ENCODE measurements at places on chromosomes 1 and 21.

DNA sequence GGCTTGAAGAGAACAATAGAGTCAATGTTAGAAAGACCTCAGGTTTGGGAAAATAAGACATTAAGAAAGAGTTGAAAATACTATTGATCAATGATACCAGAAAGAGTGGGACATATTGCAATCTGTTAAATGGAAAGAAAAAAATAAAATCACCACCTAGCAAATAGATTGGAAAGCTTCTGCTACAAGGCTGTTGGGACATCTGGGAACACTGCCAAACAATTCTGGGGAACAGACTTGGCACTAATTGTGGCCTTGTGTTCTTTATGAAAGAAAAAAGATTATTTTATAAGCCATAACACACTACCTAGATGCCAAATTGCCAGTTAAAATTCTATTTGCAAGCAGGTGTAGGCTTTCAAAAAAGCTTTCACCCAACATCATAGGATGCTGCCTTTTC lies 137.8 kb downstream of the TSEN15 start:
- DNase-seq = no peak

DNA sequence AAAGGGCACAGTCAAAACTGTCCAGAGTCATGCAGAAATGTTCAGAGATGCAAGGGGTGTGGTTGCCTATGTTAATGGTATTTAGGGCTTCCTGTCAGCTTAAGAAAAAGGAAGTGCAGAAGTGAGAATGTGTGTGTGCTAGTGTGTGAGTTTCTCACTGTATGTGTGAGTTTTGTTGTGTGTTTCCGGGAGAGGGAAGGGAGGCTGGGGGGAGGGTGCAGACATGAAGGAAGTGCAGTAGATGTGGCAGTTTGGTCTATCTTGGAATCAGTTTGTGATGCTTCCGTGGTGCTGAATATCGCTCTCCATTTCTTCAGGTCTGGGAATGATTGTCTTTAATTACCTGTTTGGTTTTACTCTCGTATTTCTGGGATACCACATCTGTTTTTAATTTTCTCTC lies 16.5 kb upstream of the ATP6V1G3 start:
- peak; percentile 29 for DNase-seq

DNA sequence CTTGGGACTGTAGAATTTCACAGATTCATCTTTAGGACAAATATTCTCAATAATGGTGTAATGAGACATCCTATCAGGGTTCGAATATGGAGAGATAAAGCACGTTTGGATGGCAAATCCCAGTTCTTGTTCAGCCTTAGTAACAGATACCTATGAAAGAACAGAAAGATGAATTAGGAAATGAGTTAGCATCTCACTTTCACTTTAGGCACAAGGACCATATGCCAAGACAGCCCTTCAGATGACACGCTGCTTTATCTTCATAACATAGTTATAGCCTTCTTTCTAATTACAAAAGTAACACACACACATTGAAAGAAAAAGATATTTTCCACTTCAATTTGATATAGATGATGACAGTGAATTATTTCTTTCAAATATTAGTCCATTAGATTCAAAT lies 173.6 kb downstream of the TGFBR3 start:
- DNase-seq = no peak

DNA sequence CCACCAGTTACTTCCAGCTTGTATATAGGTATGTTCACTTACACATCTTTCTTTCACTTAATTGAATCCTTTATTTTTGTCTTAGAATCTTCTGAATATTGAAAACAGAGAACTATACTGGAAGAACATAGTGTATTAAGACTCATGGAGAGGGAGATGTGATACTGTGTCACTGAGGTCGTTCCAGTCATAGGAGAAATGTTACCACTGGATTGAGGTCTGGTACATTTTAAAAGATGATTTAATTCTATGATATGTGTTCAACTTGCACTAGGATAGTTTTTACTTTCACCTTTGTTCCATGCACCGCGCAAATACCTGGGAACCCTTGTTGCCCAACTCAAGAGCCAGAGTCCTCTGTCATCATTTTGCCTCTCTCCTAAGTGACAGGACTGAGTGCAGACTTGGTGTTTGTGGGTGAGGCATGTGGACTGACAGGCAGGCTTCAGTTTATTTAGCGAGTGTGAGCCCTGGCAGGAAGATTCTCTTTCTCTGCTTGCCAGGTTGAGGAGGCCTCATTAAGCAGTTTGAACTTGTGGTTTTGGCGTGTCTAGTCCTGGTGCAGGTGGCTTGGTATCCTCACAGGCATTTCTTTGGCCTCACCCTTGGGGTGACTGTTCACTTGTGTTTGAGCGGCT lies 63.7 kb downstream of the DYRK1A start:
- DNase-seq = no peak

DNA sequence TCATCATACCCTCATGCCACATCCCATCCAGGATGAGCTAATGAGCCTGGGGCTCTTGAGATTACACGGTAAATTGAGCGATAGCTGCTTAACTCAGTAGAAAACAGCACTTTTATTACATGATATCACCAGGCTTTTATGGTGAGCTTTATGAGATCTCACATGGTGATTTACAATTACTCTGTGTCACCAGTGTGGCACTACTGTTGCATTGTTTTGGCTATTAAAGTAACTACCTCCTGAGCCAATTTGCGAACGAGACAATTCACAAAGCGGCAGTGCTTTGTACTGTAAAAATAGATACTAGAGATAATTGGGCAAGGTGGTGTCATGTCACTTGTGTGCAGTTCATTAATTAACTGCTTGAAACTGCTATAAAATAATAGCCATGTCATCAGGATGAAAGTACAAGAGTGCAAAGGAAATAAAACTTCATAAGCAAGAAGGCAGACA lies 767.7 kb upstream of the ADGRL2 start:
- no peak for DNase-seq

- DNase-seq = no peak
Observed at GRCh38 chr1:204224655-204225054, 10.9 kb upstream of the GOLT1A start.

DNA sequence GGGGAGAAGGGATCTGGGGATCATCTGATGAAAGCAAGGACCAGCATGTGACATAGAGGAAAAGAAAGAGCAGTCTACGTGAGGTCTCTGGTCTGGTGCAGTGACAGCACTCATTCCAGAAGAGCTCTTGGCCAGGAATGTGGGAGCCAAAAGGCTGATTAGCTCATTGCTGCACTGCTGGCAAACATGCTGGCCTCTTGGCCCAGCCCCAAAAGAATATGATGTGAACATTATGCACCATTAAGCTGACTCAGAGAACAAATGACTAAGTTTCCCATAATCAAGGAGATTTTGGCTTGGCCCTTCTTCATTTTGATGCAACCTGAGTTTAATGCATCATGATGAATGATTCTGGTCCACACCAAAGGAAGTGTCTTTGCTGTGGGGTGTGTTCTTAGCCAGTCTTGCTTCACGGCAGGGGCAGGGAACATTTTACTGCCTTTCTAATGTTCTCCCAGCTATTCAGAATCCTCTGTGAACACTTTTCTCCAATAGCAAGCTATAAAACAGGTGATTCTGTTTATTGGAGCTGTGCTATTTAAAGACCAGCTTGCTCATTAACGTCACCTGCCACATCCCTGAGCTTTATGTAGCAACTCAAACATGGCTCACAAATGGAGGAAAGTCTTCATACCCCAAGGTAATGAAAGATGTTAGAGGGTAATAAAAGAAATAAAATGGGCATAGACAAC lies 55.1 kb downstream of the PCBP3 start:
- peak; percentile 6 for DNase-seq

- no peak for DNase-seq
Observed at GRCh38 chr1:55313903-55314302, 98.7 kb upstream of the USP24 start.

- DNase-seq = no peak
Observed at GRCh38 chr21:43634618-43635017, 24.7 kb downstream of the HSF2BP start.

DNA sequence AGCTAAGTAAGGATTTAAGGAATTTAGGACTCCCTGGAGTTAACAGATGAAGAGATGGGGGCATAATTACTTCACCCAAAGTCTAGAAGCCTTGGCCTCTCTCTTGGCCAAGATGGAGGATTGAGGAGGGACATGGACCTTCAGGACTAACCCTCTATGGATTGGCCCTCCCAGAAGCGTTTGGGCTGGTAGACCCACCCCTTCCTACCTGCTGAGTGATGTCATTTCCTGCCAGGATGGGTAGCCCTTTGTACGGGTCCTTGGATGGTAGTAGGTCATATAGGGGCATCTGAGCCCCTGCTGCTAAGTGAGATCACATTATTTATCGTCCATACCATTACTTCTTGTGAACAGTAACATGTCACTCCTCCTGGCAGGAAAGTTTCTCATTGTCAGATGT lies 17.7 kb downstream of the LURAP1 start:
- no peak for DNase-seq

- no peak for DNase-seq
Observed at GRCh38 chr1:229437443-229437842, 3.5 kb upstream of the ACTA1 start.

DNA sequence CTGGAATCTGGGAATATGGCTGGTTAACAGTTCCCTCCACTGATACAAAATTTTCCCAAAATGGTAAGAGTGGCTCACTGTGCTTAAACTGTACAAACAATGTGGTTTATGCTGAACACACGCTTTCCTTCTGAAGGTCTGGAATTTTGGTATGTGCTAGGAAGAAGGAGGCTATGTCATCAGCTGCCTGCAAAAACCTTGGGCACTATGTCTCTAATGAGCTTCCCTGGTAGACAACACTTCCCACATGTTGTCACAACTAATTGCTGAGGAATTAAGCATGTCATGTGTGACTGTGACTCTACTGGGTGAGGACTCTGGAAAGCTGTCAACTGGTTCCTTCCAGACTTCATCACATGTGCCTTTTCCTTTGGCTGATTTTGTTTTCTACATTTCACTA lies 29.2 kb downstream of the IPP start:
- DNase-seq = no peak

DNA sequence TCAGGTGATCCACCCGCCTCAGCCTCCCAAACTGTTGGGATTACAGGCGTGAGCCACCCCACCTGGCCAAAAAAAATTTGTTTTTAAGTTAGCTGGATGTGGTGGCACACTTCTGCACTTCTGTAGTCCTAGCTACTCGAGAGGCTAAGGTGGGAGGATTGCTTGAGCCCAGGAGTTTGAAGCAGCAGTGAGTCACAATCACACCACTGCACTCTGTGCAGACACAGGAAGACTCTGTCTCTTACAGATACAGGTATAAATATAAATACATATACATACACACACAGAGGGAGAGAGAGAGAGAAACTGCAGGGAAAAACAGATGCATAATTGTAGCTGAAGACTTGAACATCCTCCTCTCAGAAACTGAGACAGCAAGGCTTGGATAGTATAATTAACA lies 34.8 kb upstream of the EPS15 start:
- no peak for DNase-seq

GRCh38 chr21:33441489-33442477 lies 38.0 kb downstream of the TMEM50B start:
- DNase-seq = no peak

- DNase-seq = no peak
Observed at GRCh38 chr21:32994305-32994704, 31.4 kb upstream of the OLIG2 start.

GRCh38 chr1:64921771-64922170 lies 44.6 kb downstream of the JAK1 start:
- no peak for DNase-seq

- DNase-seq = no peak
Observed at GRCh38 chr1:55706397-55706796, 491.2 kb upstream of the USP24 start.

DNA sequence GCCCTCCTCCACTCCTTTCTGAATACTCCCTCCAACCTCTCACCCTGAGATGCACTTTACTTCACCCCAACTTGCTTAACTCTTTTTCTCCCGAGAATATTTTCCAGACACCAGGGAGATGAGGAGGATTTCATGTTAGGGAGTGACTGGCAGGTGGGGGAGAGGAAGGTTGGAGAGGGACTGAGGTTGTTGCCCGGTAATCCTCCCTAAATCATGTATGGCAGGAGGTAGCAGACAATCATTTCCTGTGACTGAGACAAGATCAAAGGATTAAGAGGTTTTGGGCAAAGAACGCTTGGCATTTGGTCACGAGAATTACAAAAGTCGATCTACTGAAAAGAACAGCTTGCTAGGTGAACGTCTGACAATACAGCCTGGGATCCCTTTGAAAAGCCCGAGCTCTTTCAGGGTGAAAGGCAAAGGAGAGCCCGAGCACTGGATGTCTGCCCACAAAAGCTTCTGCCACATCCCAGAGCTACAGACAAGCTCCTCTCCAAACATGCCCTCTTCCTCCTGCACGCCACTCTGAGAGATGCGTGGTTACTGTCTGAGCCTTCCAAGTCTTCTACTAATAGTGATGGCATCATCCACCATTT lies 154.1 kb downstream of the DAB1 start:
- no peak for DNase-seq

GRCh38 chr1:24643363-24644099 lies 429 bp downstream of the SRRM1 start:
- DNase-seq = no peak

DNA sequence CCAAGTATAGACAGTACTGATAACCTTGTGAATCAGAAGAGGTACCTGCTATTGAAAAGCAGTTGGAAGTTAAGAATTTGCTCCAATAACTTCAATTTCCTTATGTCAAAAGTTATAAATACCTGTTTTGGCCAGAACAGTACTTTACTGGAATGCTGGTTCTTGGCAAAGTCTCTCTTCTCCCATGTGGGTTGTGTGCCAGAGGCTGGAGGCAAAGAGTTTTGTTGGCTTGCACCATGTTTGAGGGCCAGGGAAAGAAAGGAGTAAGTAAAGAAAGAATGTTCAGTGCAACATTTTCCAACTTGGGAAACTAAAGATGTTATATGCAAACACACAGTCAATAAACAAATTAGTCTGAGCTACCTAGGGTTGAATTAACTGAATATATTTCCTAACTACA lies 67.0 kb upstream of the DYNLT5 start:
- DNase-seq = no peak

DNA sequence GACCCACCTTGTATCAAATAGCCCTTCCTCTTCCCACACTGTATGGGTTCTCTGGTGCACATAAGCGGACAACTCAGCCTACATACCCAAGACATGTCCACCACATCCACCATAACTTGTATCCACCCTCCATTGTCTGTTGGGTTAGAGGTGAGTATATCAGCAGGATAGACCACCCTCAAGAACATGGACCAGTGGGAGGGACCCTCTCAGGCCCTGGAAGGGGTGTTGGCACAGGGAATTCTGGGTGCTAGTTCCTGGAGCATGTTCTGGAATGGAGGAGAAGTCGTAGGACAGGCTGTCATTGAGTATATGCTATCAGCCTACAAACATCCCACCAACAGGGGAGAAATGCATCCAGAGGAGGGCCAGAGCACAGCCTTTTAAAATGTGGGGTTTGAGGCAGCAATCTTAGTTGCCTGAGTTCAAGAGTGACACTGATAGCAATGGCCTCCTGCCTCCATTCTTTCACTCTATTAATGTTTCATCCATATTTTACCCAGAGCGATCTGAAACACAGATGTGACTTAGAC lies 7.5 kb downstream of the CD55 start:
- DNase-seq = no peak

DNA sequence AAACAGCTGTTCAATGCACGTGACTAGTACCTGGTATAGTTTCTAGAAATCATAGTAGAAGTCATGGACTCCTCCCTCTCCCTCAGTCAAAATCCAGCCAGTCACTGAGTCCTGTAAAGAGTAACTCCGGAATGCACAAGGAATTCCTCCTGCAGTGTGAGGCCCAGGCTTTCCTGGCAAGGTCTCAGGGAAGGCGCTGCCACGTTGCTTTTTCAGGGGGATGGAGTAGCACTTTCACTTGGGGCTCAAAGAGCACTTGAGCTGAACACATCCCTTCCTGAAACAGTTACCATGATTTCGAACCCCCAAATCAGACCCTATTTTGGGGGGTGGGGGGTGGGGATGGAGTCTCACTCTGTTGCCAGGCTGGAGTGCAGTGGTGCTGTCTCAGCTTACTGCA lies 26.4 kb upstream of the LRRC8D start:
- DNase-seq = no peak
